ENCODE measurements at places on chromosomes 5 and 9. TPM values are rescaled to one million over a fixed set of nuclear protein-coding genes. Genes with fewer than 3 reads are reported as not detected.

GRCh38 chr5:157295247-157295646 is 29.3 kb downstream of the CYFIP2 start:
- no peak overlapping the region for H3K27ac ChIP-seq
- no peak for DNase-seq
- no peaks in the 10 kb centered on the region for H3K36me3 ChIP-seq
- H3K4me3 ChIP-seq, result no peak overlapping the region
- H3K4me1 ChIP-seq, result no peaks in the 10 kb centered on the region

DNA sequence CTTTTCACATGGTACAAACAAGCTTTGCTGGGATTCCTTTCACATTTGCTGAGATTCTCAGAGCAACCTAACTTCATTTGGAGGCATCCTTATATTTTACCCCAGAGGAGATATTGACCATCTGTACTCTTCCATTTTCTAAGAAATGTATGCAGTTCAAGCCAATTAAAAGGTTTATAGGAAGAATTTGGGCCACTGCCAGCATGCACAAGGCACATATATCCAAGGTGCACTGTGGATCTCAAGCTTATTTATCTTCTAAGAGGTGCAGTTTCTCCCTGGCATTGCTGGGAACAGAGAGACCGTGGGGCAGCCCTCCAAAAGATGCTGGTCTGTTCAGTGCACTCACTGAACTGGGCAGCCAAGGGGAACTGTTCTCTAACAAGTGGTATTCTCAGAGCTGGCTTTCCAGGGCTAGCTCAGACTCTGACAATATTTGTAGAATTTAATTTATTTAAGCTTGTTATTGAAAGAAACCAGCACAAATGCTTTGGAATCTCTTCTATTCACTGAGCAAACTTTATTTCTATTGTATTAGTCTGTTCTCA is 213.3 kb downstream of the TENT4A start:
- no peaks in the 10 kb centered on the region for H3K4me1 ChIP-seq
- DNase-seq, result no peak
- H3K27ac ChIP-seq, result no peak overlapping the region
- H3K27me3 ChIP-seq, result no peaks in the 10 kb centered on the region
- H3K36me3 ChIP-seq, result no peaks in the 10 kb centered on the region

GRCh38 chr5:32297181-32298058 is 15.3 kb downstream of the MTMR12 start:
- no peak overlapping the region for H3K27ac ChIP-seq
- no peak for DNase-seq
- H3K4me1 ChIP-seq, result peaks cover 11% of the 10 kb centered on the region

The PCDHB5 gene
- total RNA-seq, result 8.7 TPM

The LRRC19 gene
- total RNA-seq, result not detected

Data from ovary (tissue), 10 donors.